ENCODE measurements at places on chromosomes 2 and 18. TPM values are rescaled to one million over a fixed set of nuclear protein-coding genes. Genes with fewer than 3 reads are reported as not detected.

The PSMA8 gene
- not detected for total RNA-seq

The NAT8 gene
- total RNA-seq: not detected

The CAPN14 gene
- total RNA-seq: 0.33 TPM

The SCN7A gene
- total RNA-seq: not detected

The HOXD10 gene
- not detected for total RNA-seq

The RBBP8 gene
- total RNA-seq: 18.7 TPM

The TUBA3E gene
- not detected for total RNA-seq

The C1QL2 gene
- total RNA-seq: not detected

GRCh38 chr2:110744429-110744828 is 12.1 kb downstream of the ACOXL start:
- no peak for DNase-seq

DNA sequence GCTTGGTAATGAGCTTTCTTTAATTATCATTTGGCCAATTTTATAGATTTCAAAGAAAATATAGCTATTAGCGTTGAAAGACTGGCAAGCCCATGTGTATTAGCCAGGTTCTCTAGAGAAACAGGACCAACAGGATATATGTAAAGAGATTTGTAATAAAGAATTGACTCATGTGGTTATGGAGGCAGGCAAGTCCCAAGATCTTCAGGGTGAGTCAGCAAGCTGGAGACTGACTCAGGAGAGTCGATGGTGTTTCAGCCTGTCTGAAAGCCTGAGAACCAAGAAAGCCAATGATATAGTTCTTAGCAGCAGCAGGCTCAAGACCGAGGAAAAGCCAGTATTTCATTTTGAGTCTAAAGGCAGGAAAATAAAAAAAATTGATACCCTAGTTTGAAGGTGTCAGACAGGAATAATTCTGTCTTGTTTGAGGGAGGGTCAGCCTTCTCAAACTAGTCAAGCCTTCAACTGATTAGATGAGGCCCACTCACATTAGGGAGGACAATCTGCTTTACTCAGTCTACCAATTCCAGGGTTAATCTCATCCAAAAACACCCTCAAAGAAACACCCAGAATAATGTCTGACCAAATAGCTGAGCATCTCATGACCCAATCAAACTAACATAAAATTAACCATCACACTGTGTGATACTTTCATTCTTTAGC is 78.3 kb upstream of the CRIM1 start:
- no peak for DNase-seq

DNA sequence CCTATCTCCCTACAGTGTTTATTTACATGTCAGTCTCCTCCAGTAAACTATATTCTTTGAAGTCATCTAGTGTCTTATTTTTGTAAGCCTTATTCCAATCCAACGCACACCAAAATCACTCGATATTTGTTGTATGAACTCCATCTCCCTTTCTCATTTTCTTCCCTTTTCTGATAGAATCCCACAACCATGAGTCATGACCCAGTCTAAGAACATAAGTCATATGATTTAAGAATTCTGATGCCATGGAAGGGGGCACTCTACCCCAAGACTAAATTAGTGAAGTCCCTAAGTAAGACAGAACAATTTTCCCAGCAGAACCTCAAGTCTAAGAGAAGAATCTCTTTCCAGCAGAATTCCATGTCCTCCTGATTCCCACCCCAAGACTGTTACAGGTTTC is 5.4 kb downstream of the CHMP3 start:
- no peak for DNase-seq

- no peak for DNase-seq
These were observed 109.8 kb upstream of the ZNF516 start for GRCh38 chr18:76604935-76605240.

DNA sequence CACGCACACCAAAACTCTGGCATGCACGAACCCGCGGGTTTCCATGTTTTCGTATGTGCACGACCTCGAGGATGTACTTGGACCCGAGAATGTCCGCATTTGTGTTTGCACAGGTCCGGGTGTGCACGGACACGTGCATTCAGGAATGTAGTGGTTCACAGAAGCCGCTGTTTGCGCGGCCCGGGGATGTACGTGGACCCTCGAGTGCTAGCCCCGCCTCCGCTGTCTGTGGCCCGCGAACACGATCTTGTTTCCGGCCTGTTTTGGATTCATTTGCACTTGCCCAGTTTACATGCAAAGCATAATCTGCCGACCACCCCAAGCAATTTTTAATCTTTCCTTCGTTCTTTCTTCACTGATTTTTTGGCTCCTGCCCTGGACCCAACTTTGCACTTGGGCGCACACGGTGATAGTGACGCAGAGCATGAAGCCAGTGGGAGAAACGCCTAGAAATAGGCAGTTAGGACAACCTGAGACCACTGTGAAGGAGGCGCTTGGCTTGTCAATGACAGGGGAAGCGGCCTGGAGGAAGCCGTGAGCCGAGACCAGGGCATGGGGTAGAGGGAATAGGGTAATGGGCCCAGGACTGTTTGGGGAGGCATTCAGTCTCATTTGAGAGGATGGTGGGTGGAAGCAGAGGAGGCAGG is 45.4 kb upstream of the PTMA start:
- no peak for DNase-seq

DNA sequence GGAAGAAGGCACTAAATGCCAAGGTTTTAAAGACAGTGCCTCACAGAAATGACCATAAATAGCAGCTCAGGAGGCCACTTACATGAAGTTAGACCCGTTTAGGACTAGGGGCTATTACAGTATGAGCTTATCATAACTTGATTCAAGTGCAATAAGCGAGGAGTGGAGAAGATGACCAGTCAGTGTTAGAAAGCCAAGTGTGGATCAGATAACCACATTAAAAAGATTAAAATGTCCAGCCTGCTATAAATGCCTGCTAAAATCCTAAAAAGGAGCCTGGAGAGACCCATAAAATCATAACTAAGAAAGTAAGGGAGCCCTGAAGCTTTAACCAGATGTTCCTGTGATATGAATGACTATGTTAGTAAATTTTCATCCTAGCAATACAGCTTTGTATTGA is 117.5 kb upstream of the ZNF521 start:
- DNase-seq: no peak

DNA sequence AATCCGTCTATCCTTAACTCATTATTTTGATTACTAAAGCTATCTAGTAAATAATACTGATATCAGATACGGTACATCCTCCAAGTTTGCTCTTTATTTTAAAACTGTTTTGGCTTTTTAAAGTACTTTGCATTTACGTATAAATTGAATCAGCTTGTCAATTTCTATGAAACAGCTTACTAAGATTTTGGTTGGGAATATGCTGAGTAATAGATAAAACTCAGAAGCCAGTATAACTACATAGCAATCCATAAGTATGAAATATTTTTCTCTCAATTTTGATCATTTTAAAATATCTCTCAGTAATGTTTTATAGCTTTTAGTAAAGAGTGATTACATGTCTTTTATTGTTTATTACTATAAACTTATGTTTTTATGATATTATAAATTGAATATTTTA is 116.2 kb upstream of the SOX11 start:
- DNase-seq: no peak

GRCh38 chr18:76580288-76580962 is 85.4 kb upstream of the ZNF516 start:
- no peak for DNase-seq

DNA sequence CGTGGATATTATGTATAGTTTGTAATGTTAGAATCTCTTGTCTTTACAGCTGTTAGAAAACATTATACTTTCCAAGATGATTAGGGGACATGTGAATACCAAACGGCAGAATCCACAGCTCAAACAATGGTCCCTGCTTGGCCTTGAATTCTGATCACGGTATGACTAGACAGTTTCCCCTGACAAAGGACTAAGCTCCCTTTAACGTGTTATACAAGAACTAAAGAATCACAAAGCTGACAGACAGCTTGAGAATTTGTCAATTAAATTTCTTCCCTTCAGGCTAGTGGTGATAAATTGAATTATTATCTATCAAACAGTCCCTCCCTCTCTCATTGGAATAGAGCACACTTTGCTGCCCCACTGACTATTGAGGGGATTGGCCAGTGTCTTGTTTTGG is 359.2 kb upstream of the ID2 start:
- no peak for DNase-seq

- no peak for DNase-seq
These were observed 205.1 kb downstream of the NDUFA10 start for GRCh38 chr2:239819974-239820555.

DNA sequence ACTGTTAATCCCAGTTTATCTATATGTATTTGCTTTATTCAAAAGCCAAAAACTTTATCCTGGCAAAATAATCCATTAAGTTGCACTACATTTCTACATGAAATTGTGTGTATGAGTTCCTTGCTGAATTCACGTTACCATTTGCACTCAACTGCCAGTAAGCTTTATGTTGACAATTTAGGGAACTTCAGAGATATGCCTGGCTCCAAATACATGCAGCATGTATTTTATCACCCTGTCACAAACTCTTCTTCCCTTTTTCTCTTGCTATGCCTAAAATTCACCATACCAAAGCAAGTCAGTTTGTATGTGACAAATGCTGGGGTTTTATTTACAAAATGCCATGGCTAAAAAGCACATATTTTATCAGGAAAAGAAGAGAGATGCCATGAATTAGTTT is 157.6 kb upstream of the CDH2 start:
- no peak for DNase-seq

DNA sequence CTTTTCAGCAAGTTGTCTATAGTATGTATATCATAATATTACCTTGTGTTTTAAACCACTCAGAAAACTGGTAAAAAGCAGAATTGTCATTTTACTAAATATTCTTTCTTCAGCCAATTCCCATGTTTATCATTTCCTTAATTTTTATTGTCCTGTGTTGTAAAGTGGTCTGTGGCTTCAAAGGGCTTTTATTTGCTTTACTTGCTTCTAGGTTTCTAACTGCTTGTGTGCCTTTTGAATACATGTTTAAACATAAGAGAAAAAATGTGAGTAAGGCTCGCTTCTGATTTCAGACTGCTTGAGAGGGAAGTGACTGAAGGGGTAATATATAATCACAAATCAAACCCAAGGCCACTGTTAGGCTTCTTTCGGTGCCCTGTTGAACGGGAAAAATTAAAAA is 407.5 kb upstream of the NRP2 start:
- DNase-seq: no peak

GRCh38 chr18:14945984-14946383 is 198.0 kb downstream of the ANKRD30B start:
- DNase-seq: no peak

- DNase-seq: peak; percentile 22
These were observed 2.6 kb downstream of the HS6ST1 start for GRCh38 chr2:128315829-128316776.

GRCh38 chr2:37738266-37738885 is 66.9 kb upstream of the CDC42EP3 start:
- DNase-seq: no peak

- no peak for DNase-seq
These were observed 273.3 kb downstream of the GLI2 start for GRCh38 chr2:121008975-121009374.

DNA sequence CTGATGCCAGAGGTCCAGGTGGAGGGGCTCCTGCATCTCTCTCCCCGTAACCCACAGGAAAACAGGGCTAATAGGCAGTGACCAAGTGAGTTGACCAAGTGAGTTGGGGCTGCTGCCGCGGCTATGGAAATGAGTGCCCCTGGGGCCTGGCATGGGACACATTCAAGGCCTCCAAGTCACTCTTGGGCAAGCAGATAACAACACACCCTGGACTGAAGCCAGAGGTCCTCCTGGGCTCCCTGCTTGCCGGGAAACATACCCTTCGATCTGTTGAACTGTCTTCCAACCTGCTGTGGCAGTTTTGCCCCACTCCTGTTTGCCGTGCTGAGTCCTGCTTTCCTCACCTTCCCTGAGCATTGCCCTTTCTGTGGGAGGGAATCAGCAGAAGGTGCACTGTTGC is 89.2 kb downstream of the LIPG start:
- DNase-seq: no peak

GRCh38 chr18:67710639-67711038 is 194.1 kb upstream of the DSEL start:
- DNase-seq: no peak

GRCh38 chr2:205836477-205837221 is 154.3 kb downstream of the NRP2 start:
- DNase-seq: no peak

DNA sequence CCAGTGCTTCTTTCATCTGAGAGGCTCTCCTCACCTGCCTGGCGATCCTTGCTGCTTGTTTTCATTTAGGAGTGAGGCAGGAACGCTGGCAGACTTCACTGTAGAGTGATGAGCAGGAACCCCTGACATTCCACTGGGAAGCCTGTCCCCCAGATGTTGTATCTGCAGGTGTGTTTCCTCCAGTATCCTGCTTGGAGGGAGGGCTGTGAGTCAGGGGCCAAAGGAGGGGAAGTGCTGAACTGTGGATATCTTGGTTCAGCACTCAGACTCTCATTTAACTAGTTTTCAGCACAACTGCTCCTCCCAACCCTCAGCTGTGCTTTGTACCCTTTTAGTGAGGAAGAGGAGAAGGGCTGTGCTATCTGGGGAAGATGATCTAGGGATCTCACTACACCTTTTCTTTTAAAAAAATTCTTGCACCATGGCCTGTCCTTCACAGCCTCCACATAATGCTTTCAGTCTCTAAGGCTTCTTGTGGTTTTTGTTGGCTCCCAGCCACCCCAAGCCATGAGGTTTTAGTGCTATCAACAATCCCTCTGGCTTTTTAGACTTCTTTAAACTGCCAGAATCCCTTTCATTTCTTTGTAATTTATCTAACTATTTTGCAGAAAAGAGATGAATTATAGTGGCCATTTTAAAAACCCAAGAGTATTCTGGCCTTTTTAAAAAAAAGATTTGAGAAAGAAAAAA is 11.2 kb downstream of the ANKAR start:
- no peak for DNase-seq

DNA sequence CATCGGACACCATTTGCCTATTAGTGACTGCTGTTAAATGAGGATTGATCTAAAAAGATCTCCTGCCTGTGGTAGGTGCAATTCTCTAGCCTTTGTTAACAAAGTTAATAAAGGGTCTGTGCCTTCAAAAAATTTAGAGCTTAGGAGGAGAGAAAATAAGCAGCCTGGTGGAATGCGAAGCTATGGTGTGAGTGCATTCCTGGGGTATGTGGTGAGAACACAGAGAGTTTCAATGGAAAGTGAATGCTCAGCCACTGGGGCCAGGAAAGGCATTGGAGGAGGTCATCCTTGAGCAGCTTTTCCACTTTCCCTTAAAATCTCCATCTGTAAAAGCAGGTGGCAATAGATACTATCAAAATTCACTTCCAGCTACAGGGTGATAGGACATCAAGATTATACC is 331.2 kb upstream of the LRATD1 start:
- DNase-seq: no peak

GRCh38 chr2:171595896-171596295 is 73.6 kb downstream of the CYBRD1 start:
- no peak for DNase-seq

DNA sequence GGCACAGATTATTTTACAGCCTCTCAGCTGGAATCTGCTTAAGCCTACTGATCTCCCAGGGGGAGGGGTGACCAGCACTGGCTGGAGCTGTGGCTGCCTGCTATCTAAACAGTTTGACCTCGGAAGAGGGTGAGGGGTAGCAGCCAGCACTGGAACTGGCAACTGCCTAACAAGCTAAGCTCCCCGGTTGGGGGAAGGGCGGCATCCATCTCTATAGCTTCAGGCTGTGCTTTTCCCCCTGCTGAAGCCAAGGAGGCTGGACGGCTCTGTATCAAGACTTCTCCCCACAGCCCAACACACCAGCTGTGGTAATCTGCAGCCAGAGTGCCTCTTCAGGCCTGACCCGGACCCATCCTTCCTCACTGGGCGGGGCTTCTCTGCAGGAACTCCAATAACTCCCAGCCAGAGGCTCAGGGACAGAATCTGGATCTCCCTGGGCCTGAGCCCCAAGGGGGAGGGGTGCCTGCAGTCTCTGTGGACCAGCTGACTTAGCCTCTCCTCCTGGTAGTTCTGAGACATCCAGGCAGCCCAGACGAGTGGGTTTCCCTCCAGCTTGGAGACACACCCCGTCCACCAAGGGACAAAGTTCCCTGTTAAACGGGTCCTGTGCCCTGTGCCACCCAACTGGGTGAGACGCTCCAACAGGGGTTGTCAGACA is 560.2 kb downstream of the LRP1B start:
- DNase-seq: no peak

Measured in natural killer cell (primary cell).